ENCODE measurements at places on chromosomes 6 and 20. TPM values are rescaled to one million over a fixed set of nuclear protein-coding genes. Genes with fewer than 3 reads are reported as not detected.

GRCh38 chr20:689947-690346, 14.3 kb upstream of the SCRT2 start:
- H3K27ac ChIP-seq, result no peak overlapping the region
- no peaks in the 10 kb centered on the region for H3K36me3 ChIP-seq
- no peak overlapping the region for H3K4me3 ChIP-seq
- H3K4me1 ChIP-seq, result no peaks in the 10 kb centered on the region

ZNF343 gene
- total RNA-seq, result 8.0 TPM

DNA sequence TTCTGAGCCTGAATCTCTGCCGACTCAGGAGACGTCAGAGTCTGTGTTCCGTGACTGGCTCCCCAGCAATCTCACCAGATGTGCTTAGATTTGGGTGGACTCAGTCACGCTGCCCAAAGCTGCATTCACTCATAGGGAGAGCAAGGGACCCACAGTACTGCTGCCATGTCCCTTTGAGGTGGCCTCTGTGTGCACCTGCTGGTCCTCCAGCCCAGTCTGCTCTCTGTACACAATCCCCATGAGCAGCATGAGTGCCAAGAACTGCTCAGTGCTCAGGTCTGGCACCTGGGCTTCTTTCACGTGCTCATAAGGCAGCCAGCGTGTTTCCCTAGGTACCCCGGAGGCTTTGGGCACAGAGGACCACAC, 44.2 kb upstream of the TIAM2 start:
- DNase-seq, result no peak
- H3K27me3 ChIP-seq, result no peaks in the 10 kb centered on the region
- H3K36me3 ChIP-seq, result no peaks in the 10 kb centered on the region
- H3K4me1 ChIP-seq, result no peaks in the 10 kb centered on the region
- H3K4me3 ChIP-seq, result no peak overlapping the region
- no peak overlapping the region for H3K27ac ChIP-seq

GRCh38 chr20:5718896-5719595, 31.2 kb upstream of the SHLD1 start:
- DNase-seq, result no peak
- H3K4me1 ChIP-seq, result 0 out of 2 replicates have a peak, but pooled peaks cover 3% of the 10 kb centered on the region
- H3K36me3 ChIP-seq, result no peaks in the 10 kb centered on the region
- H3K27me3 ChIP-seq, result no peaks in the 10 kb centered on the region
- H3K27ac ChIP-seq, result no peak overlapping the region
- H3K4me3 ChIP-seq, result no peak overlapping the region

DNA sequence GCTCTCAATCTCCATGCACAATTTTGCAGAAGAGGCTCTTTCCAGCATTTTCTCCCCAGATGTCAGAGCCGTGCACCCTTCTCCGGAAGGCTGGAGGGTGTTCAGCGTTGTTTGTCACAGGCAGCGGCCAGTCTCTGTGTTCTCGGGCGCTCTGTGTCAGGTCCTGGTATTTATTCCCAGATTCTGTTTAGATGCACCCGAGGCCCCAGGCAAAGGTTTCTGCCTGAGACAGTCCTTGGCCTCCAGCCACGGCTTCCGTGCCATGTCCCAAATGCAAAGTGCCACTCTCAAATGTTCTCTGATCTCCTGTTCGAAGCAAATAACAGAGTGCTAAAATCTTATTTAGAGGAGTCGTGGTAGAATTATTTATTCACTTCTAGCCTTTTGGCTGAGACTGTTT, 140.3 kb upstream of the AGPAT4 start:
- DNase-seq, result no peak
- no peaks in the 10 kb centered on the region for H3K4me1 ChIP-seq
- no peaks in the 10 kb centered on the region for H3K27me3 ChIP-seq
- no peak overlapping the region for H3K27ac ChIP-seq

DNA sequence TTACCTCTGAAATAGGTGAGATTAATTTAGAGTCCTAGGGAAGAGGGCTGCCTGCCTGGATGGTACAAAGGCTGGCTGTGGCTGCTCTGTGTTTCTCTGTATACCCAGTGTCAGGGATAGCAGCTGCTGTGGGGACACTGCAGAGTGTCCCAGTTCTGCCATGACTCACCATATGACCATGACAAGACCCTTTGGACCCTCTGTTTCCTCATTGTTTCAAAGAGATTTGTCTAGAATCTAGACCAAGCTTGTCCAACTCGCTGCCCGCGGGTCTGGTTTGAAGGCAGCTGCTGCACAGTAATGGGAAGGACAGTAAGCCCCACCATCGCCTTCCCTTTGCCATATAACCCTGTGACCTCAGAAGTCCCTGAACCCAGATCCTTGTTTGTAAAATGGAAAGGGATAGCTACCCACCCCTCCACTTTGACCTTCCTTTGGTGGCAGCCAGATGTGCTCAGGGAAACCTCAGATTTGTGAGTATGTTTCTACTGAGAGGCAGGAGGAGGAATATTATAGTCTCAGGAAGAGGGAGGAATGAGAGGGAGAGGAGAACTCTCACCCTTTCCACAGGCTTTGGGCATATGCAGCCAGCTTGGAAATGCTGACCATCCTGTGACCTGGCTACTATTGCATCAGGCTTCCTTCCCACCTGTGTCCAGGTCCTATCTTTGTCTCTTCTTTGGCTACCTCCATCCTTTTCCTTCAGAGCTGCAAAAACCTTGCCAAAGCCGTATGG, 14.0 kb downstream of the PLCG1 start:
- H3K4me1 ChIP-seq, result no peaks in the 10 kb centered on the region
- H3K27me3 ChIP-seq, result no peaks in the 10 kb centered on the region
- no peak for DNase-seq
- H3K27ac ChIP-seq, result no peak overlapping the region
- no peak overlapping the region for H3K4me3 ChIP-seq
- no peaks in the 10 kb centered on the region for H3K36me3 ChIP-seq

GRCh38 chr6:149211046-149211571, 106.4 kb upstream of the TAB2 start:
- no peak overlapping the region for H3K4me3 ChIP-seq
- no peak overlapping the region for H3K27ac ChIP-seq
- H3K27me3 ChIP-seq, result no peaks in the 10 kb centered on the region
- no peak for DNase-seq

DNA sequence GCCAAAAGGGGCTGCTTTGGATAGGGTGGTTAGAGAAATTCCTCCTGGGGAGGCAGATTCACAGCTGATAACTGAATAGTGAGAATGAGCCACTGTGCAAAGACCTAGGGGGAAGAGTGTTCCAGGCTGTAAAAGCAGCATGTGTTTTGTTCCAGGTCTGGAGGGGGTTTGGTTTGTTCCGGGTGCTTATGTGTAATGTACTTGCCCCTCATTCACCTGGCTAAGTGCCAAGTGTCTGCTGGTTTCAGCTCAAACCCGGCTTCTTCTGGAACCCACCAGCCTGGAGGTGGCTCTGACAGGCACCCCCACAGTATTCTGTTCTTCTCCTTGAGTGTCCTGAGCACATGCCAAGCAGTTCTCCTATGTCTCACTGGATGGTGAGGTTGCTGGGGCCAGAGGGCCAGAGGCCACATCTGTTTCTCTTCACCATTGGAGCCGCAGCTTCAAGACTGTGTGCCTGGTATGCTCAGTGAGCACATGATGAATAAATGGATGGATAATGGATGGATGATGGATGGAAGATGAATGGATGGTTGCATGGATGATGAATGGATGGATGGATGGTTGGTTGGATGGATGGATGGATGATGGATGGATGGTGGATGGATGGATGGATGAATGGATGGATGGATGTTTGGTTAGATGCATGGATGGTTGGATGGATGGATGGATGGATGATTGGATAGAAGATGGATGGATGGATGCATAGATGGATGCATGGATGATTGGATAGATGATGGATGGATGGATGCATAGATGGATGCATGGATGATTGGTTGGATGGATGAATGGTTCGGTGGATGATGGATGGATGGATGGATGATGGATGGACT, 227.6 kb downstream of the BMP7 start:
- DNase-seq, result no peak
- no peaks in the 10 kb centered on the region for H3K36me3 ChIP-seq
- no peaks in the 10 kb centered on the region for H3K4me1 ChIP-seq
- no peak overlapping the region for H3K4me3 ChIP-seq

GRCh38 chr6:97632341-97632740, 349.3 kb upstream of the MMS22L start:
- no peak overlapping the region for H3K27ac ChIP-seq
- no peaks in the 10 kb centered on the region for H3K4me1 ChIP-seq
- no peaks in the 10 kb centered on the region for H3K27me3 ChIP-seq
- DNase-seq, result no peak
- no peak overlapping the region for H3K4me3 ChIP-seq

TOX2 gene
- total RNA-seq, result not detected

DNA sequence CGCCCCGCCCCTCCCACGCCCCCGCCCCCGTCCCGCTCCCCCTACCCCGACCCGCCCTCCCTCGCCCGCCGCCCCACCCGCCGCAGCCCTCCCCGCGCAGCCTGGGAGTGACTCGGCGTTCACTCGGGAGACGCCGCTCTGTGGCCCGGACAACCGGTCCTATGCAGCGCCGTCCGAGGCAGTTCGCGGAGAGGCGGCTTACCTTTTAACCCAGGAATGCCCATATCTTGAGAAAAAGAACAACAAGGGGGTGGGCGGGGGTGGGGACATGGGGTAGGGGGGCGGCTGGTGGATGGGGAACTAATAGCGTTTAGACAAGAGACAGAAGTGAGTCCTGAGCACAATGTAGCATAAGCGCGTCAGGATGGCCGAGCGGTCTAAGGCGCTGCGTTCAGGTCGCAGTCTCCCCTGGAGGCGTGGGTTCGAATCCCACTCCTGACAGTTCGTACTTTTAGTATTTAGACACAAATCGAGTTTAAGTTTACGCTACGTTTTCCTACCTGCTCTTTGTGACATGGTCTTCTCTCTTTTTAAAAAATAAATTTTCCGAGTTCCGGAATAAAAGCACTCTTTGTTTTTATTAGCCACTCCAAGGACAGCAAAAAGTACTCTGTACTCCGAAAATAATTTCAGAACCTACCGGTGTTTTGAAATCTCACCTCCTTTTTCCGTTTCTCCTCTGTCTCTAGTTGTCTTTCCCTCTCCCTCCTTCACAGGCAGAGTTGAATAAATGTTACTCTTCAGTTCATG, 17.1 kb upstream of the HMGN4 start:
- peak overlapping the region; percentile 96 for H3K27ac ChIP-seq
- H3K4me1 ChIP-seq, result peaks cover 10% of the 10 kb centered on the region
- peak; percentile 91 for DNase-seq
- no peaks in the 10 kb centered on the region for H3K27me3 ChIP-seq
- H3K36me3 ChIP-seq, result no peaks in the 10 kb centered on the region
- H3K4me3 ChIP-seq, result peak overlapping the region; percentile 94

HRH3 gene
- total RNA-seq, result not detected

- H3K4me3 ChIP-seq, result no peak overlapping the region
- DNase-seq, result peak; percentile 50
- H3K4me1 ChIP-seq, result no peaks in the 10 kb centered on the region
- no peak overlapping the region for H3K27ac ChIP-seq
- H3K27me3 ChIP-seq, result no peaks in the 10 kb centered on the region
These were observed 186.1 kb downstream of the UNC5CL start for GRCh38 chr6:40852779-40853373.

GRCh38 chr6:78482801-78483552, 384.4 kb upstream of the IRAK1BP1 start:
- no peak overlapping the region for H3K4me3 ChIP-seq
- no peaks in the 10 kb centered on the region for H3K4me1 ChIP-seq
- H3K27ac ChIP-seq, result no peak overlapping the region
- H3K36me3 ChIP-seq, result no peaks in the 10 kb centered on the region
- H3K27me3 ChIP-seq, result no peaks in the 10 kb centered on the region
- no peak for DNase-seq

GRCh38 chr20:9202420-9203080, 133.7 kb downstream of the PLCB4 start:
- no peak overlapping the region for H3K4me3 ChIP-seq
- no peaks in the 10 kb centered on the region for H3K36me3 ChIP-seq
- H3K4me1 ChIP-seq, result no peaks in the 10 kb centered on the region
- H3K27ac ChIP-seq, result no peak overlapping the region

DNA sequence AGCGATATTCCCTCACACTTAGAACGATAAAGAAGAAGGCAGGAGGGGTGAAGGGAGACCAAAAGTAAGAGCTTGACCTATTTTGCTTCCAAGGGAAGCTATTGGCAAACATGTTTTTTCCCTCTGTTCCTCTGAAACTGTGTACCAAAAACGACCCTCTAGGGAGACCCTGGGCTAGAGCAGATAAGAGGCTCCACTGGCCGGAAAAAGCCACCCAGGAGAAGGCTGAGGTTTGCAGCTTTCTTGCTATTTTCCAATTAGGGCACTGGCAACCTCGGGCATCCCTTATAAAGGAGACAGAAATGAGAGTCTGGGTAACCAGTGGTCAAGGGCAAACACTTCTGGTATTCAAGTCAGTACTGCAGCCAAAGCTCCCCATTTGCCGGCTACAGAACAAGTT, 168.0 kb downstream of the KIF16B start:
- no peak overlapping the region for H3K4me3 ChIP-seq
- H3K27ac ChIP-seq, result peak overlapping the region; percentile 54
- no peak for DNase-seq
- H3K36me3 ChIP-seq, result peaks cover 1% of the 10 kb centered on the region
- H3K4me1 ChIP-seq, result peaks cover 36% of the 10 kb centered on the region
- no peaks in the 10 kb centered on the region for H3K27me3 ChIP-seq

- H3K27ac ChIP-seq, result no peak overlapping the region
- no peak overlapping the region for H3K4me3 ChIP-seq
- DNase-seq, result no peak
- no peaks in the 10 kb centered on the region for H3K4me1 ChIP-seq
- H3K36me3 ChIP-seq, result no peaks in the 10 kb centered on the region
These were observed 38.3 kb downstream of the SNX3 start for GRCh38 chr6:108222504-108222903.

DNA sequence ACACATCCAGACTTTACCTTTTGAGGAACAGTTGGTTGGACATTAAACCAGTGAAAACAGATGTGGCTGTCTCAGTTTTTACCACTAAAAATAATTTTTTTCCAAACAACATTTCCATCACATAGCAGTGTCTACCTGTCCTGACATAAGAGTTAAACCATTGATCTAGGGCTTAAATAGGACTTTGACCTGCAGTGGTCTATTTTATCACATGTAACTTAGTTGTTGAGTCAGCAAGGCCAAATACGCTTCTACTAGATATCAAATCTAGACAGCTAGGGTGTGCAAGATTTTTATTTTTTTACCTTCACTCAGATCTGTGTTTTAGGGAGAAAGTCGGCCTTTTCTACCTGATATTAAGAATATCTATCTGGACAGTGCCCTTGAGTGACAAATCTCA, 88.8 kb upstream of the ZFP64 start:
- no peaks in the 10 kb centered on the region for H3K27me3 ChIP-seq
- no peak overlapping the region for H3K4me3 ChIP-seq
- DNase-seq, result no peak
- H3K27ac ChIP-seq, result no peak overlapping the region
- H3K4me1 ChIP-seq, result no peaks in the 10 kb centered on the region
- H3K36me3 ChIP-seq, result no peaks in the 10 kb centered on the region

DNA sequence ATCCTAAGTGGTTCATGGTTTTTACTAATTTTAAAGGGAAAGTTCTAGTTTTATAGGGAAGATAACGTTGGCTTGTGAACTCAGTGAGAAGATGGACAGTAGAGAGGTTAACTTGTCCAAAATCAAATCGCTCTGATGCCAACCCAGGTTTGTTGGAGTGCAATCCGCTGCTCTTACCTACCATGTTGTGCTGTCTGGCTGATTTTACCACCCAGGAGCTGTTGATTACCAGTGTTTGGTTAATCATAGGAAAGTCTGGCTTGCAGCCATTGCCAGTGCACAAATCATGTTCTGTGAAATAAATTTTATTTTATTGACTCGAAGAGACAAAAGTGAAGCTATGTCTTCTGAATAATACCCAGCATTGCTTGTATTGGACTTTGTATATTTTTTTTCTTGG, 92.4 kb downstream of the PLCB4 start:
- no peaks in the 10 kb centered on the region for H3K27me3 ChIP-seq
- no peaks in the 10 kb centered on the region for H3K4me1 ChIP-seq
- H3K4me3 ChIP-seq, result no peak overlapping the region
- no peaks in the 10 kb centered on the region for H3K36me3 ChIP-seq
- no peak for DNase-seq
- H3K27ac ChIP-seq, result no peak overlapping the region

All from Caco-2 (cell line).